Activated naive CD8-positive, alpha-beta T cell treated with anti-CD3 and anti-CD28 coated beads, Interleukin-2, amount 50 U/mL, for 24 hours (primary cell): ENCODE measurements at places on chromosomes 1 and 21.

DNA sequence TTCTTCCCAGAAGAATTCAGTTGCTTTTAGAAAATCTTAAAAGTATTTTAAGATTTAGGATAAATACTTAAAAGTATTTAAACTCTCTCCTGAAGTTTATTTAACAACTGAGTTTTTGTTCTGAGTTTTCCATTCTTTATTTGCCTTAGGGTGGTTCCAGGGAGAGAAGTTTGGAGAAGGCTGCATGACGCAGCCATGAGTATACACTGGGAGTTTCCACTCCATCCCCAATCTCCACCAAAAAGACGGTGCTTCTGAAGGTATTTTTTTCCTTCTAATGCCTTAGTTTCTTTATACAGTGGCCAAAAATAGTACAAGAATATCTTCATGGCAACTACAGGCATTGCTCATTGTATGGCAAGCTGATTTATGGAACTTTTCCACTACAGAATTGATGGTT is 122.7 kb downstream of the ST6GALNAC5 start:
- no peak for DNase-seq

DNA sequence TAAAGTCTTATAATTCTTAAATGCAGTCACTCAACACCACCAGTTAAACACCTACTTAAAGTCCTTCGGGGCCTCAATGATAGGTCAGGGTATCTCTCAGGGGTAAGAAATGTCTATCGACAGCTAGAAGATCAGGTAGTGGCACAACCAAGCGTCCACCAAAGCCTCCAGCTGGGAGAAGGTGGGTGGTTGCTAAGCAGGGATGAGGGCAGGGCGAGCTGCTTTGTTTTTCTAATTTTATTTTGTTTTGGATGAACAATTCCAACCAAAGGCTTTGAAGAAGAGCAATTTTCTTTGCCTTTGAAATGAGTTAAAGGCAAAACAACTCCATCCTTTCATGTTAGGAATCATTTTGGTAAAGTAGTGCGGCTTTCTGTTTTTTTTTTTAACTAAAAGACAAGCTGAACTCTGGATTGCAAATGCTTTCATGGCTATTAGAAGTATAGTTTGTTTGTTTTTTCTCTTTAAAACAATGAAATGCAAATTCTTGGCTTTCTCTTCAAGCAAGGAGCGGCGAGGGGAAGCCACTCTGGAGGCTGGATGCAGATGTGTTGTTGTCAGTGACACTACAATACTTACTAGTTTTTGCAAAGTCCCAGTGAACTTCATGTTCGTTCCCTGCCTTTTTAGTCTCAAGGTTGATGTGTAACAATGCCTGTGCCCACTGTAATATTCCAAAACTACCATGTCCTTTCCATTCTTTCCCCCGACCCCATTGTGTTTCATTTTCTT is 106.0 kb downstream of the MRPS6 start:
- no peak for DNase-seq

- DNase-seq, result no peak
Observed at GRCh38 chr1:225522588-225523262, 94.9 kb upstream of the LBR start.

DNA sequence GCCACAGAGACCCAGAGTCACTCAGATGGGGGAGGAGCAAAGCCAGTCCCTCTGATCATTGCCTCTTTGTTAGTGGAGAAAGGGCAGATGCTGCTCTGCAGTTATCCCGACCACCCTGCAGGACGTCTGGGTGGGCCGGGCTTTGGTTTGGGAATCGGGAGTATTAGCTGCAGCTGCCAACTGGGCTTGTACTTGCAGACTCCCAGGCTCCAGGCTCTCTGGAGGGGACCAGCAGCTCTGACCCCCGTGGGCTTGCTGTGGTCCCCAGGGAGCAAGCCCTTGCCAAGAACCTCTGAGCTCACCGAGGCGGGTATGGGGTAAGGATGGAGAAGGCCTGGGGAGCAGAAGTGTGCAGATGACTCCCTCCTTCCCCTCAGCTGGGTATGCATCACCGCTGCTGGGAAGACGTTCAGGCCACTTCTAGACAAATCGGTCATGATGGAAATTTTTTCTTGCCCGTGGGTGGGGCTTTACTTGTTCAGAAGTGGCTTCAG is 21.6 kb downstream of the MAPKAPK2 start:
- peak; percentile 73 for DNase-seq

GRCh38 chr1:89600451-89601224 is 32.3 kb upstream of the LRRC8C start:
- no peak for DNase-seq
